Cardiac muscle cell (in vitro differentiated cells and primary cell): ENCODE measurements at places on chromosomes 16 and 17.

- peaks cover 29% of the 10 kb centered on the region for H3K4me1 ChIP-seq
- peak; percentile 67 for DNase-seq
- H3K4me3 ChIP-seq: no peak overlapping the region
- no peaks in the 10 kb centered on the region for H3K36me3 ChIP-seq
Observed at GRCh38 chr16:57795431-57795878, 6.8 kb downstream of the KIFC3 start.

GRCh38 chr17:1029922-1030644 is 33.2 kb downstream of the TIMM22 start:
- H3K27me3 ChIP-seq: peaks cover 13% of the 10 kb centered on the region
- no peak for DNase-seq
- H3K4me1 ChIP-seq: peaks cover 6% of the 10 kb centered on the region

GRCh38 chr17:72872396-72872795 is 220.1 kb downstream of the SLC39A11 start:
- no peaks in the 10 kb centered on the region for H3K4me1 ChIP-seq
- no peak for DNase-seq
- no peaks in the 10 kb centered on the region for H3K27me3 ChIP-seq
- H3K36me3 ChIP-seq: no peaks in the 10 kb centered on the region
- no peak overlapping the region for H3K4me3 ChIP-seq
- no peak overlapping the region for H3K27ac ChIP-seq

DNA sequence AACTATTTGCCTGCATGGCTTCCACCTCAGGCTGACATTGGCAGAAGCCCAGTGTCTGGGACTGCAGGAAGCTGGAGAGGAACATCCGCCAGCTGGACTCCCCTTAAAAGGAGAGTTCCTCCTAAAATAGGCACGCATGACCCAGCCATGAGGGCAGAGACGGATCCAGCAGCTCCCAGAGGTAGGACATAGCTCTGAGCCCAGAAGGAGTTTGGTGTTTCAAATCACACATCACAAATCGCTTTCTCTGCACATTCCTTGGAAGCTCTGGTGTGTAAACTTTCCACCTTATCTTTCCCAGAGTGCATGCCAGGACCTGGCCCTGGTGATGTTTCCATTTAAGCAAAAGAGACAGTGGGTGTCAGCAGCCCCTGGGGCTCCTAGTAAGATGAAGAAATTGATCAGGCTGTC is 231.1 kb upstream of the CDH5 start:
- peak; percentile 25 for DNase-seq
- peak overlapping the region; percentile 64 for H3K27ac ChIP-seq
- H3K36me3 ChIP-seq: no peaks in the 10 kb centered on the region
- H3K4me3 ChIP-seq: no peak overlapping the region
- no peaks in the 10 kb centered on the region for H3K27me3 ChIP-seq
